Effector memory CD4-positive, alpha-beta T cell (primary cell): ENCODE measurements at places on chromosomes 1 and 21.

- no peak for DNase-seq
Measured at GRCh38 chr1:223177681-223178080, 34.6 kb upstream of the TLR5 start.

GRCh38 chr1:169024800-169025271 lies 81.7 kb upstream of the ATP1B1 start:
- DNase-seq: no peak

- DNase-seq: no peak
Measured at GRCh38 chr1:54518489-54518888, 29.5 kb upstream of the ACOT11 start.

- peak; percentile 41 for DNase-seq
Measured at GRCh38 chr1:160206036-160206389, 829 bp downstream of the PEA15 start.

DNA sequence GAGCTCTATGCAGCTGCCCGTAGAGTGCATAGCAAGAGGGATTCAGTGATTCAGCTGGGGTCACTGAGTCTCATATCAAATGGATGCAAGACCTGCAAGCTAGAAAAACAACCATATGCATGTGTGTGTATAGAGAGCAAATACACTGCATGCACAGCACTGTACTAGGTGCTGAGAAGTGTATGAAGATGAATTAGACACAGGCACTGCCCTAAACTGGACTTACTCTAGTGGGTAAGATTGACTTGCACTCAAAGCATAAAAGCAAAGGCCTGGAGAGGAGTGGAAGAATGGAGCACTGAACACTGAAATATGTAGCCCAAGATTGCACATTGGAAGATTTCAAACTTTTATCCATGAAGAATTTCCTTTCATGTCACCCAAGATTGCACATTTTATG lies 5.5 kb upstream of the GBP1 start:
- DNase-seq: no peak

GRCh38 chr1:227010645-227011044 lies 70.6 kb downstream of the COQ8A start:
- no peak for DNase-seq

DNA sequence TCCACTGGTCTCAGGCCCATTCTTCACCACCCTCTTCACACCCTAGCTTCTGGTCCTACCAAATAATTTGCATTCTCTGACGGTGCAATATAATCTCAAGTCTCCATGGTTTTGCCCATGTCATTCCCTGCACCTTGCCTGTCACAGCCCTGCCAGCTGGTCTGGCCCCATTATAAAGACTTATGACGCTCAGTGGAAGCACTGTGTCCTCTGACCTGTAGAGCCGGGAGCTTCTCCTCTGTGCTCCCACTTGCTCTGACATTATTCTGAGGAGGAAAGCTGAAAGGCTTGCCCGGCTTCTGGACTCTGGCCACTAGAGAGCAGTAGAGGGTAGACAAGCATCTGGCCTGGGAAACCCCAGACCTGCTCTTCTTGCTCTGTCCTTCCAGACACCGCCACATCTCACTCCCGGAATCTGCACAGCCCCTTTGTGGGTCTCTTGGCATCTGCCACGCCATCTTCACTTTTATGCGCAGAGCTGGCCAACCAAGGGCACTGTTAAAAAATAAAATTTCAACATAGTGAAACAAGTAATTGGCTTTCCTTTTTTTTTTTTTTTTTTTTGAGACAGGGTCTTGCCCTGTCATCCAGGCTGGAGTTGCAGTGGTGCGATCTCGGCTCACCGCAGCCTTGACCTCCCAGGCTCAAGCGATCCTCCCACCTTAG lies 44.4 kb downstream of the NENF start:
- DNase-seq: peak; percentile 46

GRCh38 chr1:202597090-202597761 lies 113.0 kb downstream of the SYT2 start:
- no peak for DNase-seq

- no peak for DNase-seq
Measured at GRCh38 chr1:190699165-190699564, 221.5 kb upstream of the BRINP3 start.

DNA sequence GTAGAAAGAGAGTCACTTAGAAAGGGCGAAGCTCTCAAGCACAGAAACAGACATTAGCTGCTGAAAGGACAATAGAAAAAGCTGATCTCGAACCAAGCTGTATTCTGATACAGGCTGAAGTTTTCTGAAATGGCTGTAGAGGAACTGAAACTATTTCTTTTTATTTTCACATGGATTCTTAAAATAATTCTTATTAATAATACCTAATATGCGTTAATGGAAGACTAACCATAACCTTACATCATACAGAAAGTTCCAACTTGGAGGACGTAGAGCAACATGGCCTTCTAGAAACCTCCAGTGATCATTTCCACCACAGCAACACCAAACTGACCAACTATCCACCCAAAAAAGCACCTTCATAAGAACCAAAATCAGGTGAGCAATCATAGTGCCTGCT lies 52.8 kb upstream of the ACADM start:
- DNase-seq: no peak

- no peak for DNase-seq
Measured at GRCh38 chr1:68442822-68443556, 6.8 kb downstream of the RPE65 start.

DNA sequence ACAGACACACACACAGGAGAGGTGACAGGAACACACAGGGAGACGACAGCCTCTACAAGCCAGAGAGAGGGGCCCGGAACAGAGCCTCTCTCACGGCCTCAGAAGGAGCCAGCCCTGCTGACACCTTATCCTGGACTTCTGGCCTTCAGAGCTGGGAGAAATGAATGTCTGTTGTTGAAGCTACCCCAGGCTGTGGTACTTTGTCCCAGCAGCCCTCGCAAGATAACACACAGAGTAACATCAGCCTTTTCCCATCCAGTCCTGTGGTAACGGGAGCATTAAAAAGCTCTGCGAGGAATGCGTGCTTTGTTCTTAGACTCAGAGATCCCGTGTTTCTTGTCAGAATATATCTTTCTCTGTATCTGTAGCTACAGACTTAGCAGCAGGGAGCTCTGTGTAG lies 131.2 kb downstream of the SIM2 start:
- DNase-seq: no peak

DNA sequence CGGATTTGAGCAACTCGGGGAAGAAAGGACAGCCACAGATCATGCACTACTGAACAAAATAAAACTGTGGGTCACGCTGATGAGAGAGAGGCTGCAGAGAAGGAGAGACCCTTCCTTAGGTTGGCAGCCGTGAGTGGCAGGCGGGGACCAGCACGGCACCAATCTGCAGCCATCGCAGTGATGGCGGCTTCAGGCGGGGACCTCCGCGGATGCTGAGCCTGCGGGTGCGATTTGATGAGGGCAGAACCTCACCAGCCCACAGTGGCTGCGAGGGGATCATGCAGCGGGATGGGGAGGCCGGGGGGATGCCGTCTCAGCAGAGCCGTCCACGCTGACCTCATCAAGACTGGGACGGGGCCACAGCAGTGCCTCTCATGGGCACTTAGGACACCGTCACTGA lies 11.8 kb downstream of the ITGB2 start:
- DNase-seq: no peak

DNA sequence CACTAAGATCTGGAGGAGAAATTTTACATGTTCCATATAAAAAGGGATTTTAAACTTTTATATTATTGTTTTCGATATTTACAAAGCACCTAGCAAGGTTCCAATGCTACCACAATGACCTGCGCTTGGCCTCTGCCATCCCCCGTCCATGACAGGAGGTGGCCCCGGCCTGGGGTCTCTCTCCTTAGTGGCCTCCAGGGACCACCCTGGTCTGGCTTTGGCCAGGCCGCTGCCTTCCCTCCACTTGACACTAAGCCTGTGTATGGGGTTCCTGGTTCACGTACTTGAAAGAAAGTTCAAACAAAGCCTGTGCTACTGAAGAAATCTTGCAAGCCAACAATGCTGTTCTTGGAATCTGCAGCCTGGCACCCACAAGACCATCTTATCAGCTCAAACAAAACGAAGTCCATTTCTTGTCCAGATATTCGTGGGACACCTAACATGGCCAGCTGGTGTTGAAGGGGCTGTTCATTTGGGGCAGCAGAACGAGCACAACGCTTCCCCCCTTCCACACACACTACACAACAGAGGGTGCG lies 12.8 kb downstream of the PRDM15 start:
- no peak for DNase-seq
